CD4-positive, alpha-beta T cell treated with Interleukin-4 for 4 hours (primary cell): ENCODE measurements at places on chromosomes 6 and 20.

GRCh38 chr20:5608104-5608441 is 142.1 kb upstream of the SHLD1 start:
- DNase-seq: no peak

GRCh38 chr6:27812078-27812804 is 100.0 kb downstream of the OR2B2 start:
- DNase-seq: no peak

DNA sequence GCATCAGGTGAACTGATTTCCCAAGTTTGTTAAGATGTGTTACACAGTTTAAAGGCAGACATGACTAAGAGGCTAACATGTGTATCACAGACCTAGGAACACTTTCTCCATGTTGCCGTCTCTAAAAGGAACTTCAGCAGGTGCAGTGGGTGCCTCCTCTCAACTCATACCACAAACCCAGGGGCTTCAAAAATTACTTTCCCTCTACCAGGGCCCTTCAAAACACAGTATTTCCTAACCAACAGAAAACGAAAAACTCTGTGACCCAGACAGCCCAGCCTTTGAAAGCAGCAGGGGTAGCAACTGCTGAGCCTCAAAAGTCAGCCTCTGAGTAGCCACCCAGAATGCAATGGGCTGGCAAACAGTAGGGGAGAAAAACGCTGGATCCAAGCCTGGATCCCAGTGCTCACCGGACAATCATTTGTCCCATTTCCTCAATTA is 28.5 kb downstream of the B4GALT5 start:
- DNase-seq: no peak

GRCh38 chr20:5489601-5490000 is 172.8 kb upstream of the PROKR2 start:
- no peak for DNase-seq

GRCh38 chr6:46105568-46105967 is 24.2 kb upstream of the ENPP4 start:
- DNase-seq: no peak

- DNase-seq: no peak
These were observed 55.7 kb downstream of the PKIB start for GRCh38 chr6:122665929-122666328.

DNA sequence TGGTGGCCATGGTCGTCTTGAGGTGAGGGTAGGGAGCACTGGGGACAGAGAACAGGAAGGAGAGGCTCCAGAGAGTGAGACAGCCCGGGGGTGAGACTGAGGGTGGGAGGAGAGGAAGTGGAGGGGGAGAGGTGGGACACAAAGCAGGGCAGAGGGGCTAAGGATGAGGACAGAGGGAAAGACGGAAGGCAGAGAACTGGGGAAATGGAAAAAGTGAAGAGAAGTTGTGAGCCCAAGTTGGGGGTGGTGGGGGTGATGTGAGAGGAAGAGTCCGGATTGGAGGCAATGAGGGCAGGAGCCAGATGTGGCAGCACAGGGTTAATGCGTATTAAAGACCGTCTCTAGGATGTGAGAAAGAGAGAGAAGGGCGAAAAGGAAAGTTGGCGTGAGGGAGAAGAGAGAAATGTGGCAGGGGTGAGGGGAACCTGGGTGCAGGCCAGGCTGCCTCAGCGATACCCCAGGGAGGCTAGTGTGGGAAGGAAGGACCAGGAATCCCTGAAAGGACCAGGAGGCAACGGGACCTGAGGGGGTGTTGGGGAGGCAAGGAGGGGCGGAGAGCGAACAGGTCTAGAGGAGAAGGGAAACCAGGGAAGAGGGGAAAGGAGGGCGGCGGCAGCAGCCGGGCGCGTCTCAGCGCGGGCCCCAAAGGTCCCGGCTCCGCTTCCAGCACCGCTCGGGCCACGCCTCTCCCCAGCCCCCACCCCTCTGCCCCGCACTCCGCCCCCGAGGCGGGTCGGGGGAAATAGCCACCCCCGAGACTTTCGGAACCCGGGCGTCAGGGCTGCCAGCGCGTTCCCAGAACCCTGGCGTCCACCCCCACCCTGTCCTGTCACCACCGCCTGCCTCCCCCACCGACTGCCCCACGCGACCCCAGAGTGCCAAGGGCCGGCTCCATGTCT is at the start of gene PPP1R18:
TSS of gene PPP1R18 (minus strand) at position 637 of the 899 bp plus-strand sequence. CDS start at position 10, 627 bp downstream.
- DNase-seq: peak; percentile 74

DNA sequence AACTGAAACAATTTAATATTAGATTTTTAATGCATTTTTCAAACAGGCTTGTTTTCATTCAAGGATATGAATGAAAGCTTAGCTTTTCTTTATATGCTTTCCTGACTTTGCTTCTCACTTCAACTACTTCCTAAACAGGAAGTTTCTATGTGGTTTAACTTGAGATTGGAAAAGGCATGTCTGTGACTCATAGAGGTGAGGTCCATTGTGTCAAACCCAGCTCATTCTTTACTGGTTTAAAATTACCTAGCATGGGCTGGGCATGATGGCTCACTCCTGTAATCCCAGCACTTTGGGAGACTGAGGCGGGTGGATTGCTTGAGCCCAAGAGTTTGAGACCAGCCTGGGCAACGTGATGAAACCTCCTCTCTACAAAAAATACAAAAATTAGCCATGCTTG is 34.4 kb downstream of the EFHC1 start:
- DNase-seq: no peak

DNA sequence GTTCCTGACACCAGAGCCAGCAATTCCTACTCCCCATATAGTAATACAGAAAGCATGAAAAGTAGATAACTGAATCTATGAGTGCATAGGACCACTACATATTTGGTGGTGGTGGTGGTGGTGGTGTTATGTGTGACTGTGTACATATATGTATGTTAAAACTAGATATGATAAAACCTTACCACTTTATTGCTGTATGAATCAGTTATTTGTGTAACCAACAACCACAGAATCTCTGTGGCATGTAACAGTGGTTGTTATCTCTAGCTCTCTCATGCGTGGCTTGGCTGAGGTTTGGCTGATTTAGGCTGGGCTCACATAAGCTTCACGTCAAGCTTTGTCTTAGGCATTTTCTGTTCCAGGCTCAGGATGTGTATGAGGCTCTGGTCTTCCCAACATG is 55.7 kb downstream of the PLCB1 start:
- DNase-seq: no peak

DNA sequence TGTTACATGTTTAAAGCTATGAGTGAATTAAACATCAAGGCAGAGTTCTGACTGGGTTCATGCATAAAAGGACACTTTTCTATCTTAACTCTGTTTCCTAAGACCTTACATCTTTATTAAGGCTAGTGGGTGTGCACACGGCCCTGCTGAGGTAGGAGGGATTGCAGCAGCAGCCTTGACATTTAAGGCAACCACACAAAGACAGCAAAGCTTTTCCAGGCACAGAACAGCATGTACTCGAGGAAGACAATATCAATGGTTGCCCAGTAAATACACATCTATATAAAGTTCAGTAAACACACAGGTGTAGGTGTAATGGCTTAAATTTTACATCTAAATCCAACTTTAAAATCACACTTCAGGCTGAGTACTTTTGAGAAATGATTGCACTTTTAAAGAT is 79.8 kb upstream of the LOC128125822 start:
- DNase-seq: no peak

DNA sequence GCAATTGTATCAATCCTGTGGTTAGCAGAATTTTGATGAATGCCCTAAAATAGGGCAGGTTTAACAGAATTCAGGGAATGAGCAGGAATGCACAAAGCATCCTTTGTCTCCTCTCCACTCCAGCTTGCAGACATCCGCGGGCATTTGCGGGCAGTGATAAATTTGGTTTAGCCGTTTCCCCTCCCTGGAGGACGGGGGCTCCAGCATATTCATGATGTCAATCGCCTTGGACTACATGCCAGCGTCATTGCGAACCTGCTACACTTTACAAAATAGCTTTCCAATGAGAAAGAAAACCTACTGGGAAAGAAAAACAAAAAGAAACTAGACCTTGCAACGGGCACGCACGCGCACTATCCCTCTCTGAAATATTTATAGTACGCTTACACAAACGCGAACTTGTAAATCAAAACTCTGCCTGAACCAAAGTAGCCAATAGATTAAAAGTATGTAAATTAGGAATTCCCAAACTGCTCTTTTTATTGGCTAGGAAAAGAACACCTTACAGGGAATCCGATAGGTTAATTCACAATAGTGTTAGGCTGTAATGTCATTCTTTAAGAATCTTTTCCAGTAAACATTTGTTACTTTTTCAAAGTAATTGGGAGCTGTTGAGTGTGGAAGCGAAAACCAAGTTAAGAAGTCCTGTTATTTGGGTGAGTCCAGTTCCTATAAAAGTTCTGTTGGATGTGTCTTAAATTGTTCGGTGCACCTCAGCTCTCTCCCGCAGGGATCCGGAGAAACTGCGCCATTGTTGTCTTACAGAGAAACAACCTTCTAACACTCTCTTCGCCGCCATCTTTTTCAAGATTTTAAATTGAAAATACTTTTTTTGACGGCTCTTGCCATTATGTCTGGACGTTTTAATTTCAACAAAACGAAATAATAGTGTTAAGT is 136.7 kb downstream of the HFE start:
- peak; percentile 86 for DNase-seq

- DNase-seq: no peak
These were observed 33.3 kb upstream of the EZR start for GRCh38 chr6:158852312-158853071.

DNA sequence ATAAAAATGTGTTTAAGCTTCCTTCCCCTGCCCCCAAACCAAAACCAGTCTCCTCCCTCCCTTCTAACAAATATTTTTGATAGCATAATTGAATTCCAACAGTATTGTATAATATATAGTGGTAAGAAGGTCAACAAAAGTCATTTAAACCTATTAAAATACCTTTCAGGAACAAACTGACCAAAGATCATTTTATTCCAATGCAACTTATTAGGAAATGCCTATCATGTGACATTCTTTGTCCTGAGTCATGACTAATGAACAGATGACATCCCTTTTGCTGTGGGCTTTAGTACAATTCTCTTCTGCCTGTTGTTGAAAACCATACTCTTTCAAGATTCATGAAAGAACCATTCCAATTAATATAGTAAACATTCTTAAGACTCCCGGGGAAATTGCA is 51.5 kb upstream of the TRAF3IP2 start:
- no peak for DNase-seq

DNA sequence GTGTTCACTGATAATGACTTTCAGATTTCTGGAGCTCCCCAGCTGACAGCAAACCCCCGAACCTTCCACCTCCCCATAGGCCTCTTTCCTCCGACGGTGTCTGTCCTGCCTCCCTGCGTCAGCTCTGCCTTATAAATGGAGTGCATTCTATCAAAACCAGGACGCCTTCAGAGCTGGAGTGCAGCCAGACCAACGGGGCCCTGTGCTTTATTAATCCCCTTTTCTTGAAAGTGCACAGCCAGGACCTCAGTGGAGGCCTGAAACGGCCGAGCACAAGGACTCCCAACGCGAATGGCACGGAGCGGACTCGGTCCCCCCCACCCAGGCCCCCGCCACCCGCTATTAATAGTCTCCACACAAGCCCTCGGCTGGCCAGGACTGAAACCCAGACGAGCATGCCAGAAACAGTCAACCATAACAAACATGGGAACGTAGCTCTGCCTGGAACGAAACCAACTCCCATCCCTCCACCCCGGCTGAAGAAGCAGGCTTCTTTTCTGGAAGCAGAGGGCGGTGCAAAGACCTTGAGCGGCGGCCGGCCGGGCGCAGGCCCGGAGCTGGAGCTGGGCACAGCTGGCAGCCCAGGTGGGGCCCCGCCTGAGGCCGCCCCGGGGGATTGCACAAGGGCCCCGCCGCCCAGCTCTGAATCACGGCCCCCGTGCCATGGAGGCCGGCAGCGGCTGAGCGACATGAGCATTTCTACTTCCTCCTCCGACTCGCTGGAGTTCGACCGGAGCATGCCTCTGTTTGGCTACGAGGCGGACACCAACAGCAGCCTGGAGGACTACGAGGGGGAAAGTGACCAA is 42.3 kb upstream of the NAA20 start:
- no peak for DNase-seq

GRCh38 chr6:151862461-151862860 is 55.0 kb downstream of the ESR1 start:
- no peak for DNase-seq

GRCh38 chr6:113122060-113122459 is 735.1 kb upstream of the MARCKS start:
- DNase-seq: no peak

DNA sequence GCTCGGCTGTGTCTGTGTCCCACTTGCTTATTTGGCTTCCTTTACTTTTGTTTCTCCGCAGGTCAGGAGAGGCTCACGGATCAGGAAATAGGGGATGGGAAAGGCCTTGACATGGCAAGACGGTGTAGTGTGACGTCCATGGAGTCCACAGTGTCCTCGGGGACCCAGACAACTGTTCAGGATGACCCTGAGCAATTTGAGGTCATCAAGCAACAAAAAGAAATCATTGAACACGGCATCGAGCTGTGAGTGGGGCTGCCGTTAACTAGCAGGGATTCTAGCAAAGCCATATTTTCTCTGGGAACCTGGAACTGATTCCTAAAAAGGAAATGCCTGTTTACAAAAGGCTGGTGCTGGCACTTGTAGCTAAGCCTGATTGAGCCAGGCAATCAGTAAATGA is 54.4 kb downstream of the ARFGEF2 start:
- DNase-seq: no peak

DNA sequence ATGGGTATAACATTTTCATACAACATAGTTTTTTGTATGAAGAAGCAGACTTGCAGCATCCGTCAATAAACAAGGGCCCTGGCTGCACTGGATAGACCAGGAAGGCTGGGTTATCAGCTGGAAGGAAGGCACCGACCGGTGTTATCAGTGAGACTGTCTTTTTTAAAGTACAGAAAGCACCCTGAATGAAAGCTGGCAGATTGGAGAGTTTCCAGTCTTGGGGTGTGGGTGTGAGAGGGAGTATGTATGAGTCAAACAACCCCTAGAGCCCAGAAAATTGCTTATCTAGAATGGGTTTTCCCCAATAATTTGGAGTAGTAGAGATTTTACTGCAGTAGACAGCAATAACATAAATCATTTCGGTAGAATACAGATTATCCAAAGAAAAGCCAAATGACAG is 42.4 kb downstream of the TXLNB start:
- peak; percentile 70 for DNase-seq

GRCh38 chr6:53066077-53066417 is 843 bp downstream of the FBXO9 start:
- DNase-seq: no peak

GRCh38 chr20:57660181-57660921 is 40.1 kb upstream of the ZBP1 start:
- no peak for DNase-seq

GRCh38 chr6:3403238-3404173 is 53.3 kb downstream of the SLC22A23 start:
- no peak for DNase-seq

DNA sequence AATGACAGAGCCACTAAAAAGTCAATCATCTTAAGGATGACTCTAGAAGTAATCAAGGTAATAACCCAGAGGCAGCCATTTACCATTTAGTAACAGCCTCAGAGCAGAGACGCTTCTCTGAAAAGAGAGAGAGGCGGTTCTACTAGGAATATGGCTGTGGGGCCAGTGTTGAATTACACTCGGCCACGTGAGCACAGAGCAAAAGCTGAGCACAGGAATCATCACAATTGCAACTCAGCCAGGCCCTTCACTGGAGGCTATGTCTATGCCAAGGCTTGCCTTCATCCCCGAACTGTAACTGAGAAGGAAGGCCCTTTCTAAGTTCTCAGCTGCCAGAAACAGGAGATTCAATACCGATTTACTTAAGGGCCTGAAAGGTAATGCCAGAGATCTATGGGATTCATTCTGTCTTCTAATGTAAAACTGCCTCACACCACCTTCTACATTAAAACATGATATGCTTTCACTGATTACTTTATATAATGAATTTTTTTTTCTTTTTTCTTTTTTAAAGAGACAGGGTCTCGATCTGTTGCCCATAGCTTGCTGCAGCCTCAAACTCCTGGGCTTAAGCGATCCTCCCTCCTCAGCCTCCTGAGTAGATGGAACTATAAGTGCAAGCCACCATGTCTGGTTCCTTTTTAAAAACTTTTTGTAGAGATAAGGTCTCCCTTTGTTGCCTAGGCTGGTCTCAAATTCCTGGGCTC is 67.6 kb downstream of the NUDT3 start:
- DNase-seq: no peak
